NCI-H2227 treated with DMSO at 0.1 percent for 48 hours (cell line): ENCODE measurements at places on chromosomes 1 and 21.

GRCh38 chr1:47816325-47817071, 180.7 kb downstream of the TRABD2B start:
- no peak for DNase-seq

DNA sequence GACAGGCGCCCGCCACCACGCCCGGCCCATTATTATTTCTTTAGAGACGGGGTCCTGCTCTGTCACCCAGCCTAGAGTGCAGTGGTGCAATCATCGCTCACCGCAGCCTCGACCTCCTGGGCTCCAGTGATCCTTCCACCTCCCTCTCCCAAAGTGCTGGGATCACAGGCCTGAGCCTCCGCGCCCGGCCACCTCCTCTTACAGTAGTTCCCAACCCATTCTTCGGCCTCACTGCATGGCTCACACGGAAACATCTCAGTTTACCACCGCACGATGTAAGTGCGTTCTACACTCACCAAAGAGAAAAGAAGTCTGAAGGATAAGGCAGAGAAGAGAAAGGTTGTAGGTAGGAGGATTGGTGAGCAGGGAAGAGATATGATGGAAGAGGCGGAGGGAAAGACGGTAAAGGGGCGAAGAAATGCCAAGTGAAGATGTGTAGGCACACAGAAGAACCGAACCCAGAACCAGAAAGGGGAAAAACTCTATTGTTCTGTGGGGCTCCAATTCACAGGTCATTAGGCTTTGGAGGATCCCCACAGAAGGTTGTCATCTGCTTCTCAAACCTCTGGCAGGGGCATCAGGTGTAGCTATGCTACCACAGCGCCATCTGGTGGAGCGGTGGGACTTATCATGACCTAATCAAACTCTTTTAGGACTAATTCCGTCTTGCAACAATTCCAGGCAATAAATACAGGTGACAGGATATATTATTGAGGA, 504.2 kb downstream of the SMYD3 start:
- peak; percentile 26 for DNase-seq

DNA sequence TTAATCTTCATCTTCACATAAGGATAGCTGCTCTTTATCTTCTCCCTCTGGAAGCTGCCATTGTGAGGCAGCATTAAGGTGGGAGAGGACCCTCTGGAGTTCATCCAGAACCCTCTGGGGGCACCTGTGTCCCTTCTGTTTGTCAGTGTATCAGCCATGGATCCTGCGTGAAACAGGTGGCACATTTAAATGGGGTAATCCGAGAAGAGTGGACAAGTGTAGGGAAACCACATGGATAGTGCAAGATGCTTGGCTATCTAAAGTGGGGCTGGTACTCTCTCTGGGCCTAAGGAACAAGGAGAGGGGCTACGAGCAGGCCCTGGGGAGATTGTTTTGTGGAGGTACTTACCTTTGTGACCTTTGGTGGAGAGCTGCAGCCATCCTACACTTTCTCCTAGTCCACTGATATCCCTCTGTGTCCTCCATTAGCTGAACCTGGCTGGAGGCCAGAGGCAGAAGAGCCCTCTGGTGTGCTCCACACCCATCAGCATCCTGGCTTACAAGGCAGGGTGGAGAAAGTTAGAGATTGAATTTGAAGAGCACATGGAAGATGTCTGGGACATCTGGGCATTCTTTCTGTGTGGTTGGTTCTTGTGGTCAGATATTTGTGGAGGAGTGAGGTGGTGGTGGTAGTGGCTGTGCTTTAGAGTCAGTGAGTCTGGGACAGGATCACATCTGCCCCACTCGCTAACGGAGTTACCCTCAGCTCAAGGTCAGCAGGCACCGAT, 117.7 kb downstream of the FGGY start:
- DNase-seq: no peak

GRCh38 chr1:111739925-111740765, 950 bp upstream of the INKA2 start:
- no peak for DNase-seq

GRCh38 chr21:38753114-38753513, 52.6 kb upstream of the ETS2 start:
- DNase-seq: no peak

GRCh38 chr21:20425856-20426255, 572.4 kb upstream of the NCAM2 start:
- no peak for DNase-seq

- peak; percentile 3 for DNase-seq
These were observed 477.1 kb upstream of the NR5A2 start for GRCh38 chr1:199550199-199551065.

GRCh38 chr1:61109158-61109557, 26.8 kb downstream of the NFIA start:
- DNase-seq: no peak

- no peak for DNase-seq
These were observed 85.3 kb downstream of the SLC66A1 start for GRCh38 chr1:19397217-19397945.

DNA sequence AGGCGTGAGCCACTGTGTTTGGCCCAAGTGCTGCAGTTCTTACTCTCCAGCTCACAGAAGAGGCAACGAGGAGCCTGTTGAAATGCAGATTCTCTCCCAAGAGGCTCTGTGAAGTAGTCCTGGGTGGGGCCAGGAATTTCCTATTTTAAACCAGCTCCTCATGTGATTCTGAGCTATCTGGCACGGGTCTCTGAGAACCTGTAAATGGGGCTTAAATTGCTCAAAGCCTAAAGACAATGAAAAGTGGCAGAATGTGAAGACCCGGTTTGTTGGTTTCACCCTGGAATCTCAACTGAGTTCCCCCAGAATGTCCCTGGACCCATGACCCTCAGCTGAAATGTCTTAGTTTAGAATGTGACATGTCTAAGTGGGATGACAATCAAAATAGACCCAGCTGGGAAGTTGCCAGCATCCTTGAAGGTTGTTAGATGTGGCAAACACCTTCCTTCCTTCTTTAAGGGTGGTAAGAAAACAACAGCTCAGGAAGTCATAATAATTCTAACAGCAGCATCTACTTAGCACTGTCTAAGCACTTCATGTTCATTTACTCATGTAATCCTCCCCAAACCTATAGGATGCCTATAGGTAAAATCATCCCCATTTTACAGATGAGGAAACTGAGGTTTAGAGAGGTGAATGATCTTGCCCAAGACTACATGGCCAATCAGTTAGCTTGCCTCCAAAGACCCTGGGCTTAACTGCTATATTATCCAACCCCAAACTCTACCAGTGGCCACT, 20.9 kb upstream of the ATP5PO start:
- no peak for DNase-seq

DNA sequence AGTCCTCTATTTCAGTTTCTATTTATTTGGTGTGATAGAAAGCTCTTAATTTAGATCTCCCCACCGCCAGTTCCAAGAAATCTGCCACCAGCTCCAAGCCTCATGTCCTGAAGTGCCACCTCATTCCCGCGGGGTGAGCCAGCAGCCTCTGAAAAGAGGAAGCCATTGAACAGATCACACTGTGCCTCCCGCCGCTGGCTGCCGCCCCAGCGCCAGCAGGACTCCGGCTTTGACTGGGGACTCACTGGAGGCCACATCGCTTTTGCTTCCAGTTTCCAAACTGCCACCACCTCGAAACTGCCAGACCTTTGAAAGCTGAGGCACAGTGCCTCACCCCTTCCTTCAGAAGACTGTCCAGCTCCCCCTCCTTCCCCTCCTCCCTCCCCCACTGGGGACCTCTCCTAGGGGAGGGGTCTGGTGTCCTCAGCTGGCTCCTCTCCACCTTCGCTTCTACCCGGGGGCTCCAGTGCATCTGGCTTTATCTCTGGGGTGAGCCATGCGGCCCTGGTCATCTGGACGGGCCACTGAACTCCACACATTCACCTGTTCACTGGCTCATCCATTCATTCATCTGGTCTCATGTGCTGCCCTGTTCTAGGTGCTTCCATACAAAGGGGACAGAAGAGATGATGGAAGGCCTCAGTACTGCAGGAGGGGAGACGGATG, 58.9 kb downstream of the VPS26C start:
- DNase-seq: no peak
